PC-3 (cell line): ENCODE measurements at places on chromosomes 7 and 10. TPM values are rescaled to one million over a fixed set of nuclear protein-coding genes. Genes with fewer than 3 reads are reported as not detected.

GRCh38 chr7:46774515-46774914, 807.4 kb downstream of the TNS3 start:
- no peak for DNase-seq

GRCh38 chr7:33054261-33054964, 8.2 kb downstream of the NT5C3A start:
- DNase-seq = peak; percentile 36

DNA sequence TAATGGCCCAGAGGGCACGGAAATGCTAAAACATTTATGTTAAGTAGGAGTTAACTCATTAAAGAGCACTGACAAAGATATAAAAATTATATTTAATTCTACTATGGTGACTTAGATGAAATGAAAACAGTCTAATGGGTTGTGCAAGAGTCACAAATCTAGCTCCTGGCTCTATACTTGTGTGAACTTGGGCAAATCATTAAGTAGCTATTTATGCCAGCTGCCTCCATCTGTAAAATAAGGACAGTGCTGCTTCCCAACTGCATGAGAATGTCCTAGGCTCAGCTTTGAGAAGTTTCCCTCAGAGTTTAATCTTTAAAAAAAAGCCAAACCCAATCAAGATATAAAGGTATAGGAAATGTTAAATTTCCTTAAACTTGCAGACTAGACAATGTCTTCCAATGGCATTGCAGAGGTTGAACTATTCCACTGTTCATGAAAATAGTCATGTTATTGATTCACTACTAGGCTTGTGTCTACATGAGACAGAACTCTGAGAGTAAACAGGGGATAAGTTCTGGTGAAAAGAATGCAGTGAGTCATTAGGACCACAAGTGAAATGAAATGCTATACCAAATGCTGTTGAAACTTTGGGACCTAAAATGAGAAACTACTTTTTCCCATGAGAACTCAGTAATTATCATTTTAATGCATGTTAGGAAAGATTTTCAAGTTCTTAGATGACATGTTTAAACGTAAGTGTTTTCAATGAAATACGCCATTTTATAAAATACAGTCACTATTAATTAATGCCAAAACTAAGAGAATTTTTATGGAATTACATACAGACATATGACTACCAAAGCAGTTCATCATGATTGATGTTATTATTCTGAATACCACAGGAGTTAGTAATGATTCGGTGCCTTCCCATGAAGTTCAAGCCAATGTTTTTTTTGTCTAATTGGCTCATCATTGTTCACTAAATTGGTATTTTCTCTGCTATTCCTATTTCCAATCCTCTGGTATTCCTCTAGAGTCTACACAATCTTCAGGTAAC, 84.2 kb downstream of the CDK6 start:
- peak; percentile 88 for DNase-seq

GRCh38 chr10:131579251-131580071, 267.9 kb upstream of the TCERG1L start:
- DNase-seq = no peak

The LAMB1 gene
- total RNA-seq = 74.3 and 101 TPM in 2 replicates

The SMKR1 gene
- 7.4 and 13.1 TPM in 2 replicates for total RNA-seq
